ENCODE measurements at places on chromosomes 7 and 10.

DNA sequence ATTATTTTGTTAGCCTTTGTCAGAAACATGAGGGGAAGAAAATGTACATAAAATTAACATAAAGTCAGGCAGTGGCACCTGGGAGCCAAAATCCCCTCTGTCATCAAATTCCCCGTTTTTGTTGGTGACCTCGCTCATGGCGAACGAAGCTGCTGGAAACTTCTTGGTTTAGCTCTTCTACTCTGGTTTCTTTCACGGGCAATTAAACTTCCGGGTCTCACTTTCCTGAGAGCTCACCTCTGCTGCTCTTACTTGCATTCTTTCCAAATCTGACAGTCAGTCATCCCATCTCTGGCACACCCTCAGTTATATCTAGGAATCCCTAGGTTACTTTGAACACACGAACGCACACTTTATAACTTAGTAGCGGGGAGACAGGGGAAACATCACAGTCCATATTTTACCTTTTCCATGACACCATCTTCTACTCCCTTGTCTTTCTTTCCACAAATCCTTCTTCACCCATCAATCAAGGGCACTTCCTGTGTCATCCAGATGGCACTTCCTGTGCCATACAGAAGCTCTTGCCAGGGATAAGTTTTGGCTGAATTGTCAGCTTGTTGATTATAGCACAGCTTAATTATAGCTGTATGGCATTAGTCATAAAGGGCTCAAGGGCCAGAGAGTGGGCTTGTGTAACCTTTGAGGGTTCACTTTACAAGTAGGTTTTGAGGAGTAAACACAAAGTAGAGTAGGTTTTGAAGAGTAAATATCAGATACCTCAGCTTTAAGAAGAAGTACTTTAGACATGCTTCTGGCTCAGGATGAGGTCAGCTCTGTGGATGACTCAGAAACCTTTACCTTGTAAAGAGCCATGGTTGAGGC lies 105.1 kb downstream of the GATA3 start:
- DNase-seq = no peak

GRCh38 chr10:111338805-111339204 lies 262.0 kb downstream of the ADRA2A start:
- DNase-seq = no peak

- DNase-seq = no peak
Measured at GRCh38 chr10:48814933-48815332, 124.7 kb downstream of the LRRC18 start.

GRCh38 chr7:6359021-6359420 lies 86.6 kb upstream of the CYTH3 start:
- DNase-seq = no peak

- DNase-seq = no peak
Measured at GRCh38 chr7:107353701-107354100, 116.2 kb upstream of the GPR22 start.

DNA sequence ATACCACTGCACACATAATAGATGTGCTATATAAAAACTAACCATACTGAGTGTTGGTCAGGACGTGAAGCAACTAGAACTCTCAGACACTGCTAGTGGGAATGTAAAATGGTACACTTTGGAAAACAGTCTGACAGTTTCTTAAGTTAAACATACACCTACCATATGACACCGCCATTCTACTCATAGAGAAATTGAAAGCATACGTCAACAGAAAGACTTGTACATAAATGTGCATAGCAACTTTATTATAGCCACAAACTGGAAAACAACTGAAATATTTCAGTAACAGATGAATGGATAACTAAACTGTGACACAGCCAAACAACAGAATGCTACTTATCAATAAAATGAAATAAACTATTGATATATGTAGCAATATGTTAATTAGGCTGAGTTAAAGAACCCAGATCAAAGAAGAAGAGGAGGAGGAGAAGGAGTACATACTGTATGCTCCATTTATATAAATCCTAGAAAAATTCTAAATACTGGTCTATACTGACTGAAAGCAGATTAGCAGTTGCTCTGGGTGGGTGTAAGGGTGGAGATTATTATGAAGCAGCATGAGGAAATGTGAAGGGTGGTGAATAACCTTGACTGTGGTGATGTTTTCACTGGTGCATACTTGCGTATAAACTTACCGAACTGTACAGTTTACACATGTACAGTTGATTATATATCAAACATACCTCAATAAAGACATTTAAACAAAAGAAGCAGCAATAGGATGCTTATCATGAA lies 48.6 kb downstream of the ARHGAP21 start:
- no peak for DNase-seq

DNA sequence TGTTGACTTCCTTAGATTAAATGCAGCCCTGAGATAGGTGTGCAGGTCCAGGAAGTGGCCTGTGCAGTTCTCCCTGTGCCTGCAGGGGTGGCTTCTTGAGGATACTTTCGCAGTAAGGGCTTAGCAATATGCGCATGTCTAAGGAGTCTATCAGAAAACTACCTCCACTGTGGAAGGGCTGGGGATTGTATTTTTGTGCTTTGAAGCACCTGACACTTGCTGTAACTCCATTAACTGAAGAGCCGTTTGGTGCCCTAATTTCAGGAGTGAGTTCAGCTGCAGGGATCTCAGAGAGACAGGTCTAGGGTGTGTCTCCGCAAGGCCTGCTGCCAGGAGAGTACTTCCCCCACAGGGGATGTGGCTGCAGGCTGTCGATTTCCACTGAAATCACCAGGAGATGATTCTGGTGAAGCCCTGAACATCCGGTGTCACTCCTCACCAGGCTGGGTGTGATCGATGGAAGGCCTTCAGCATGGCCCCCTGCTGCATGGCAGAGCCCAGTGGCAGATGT lies 35.5 kb downstream of the IKZF1 start:
- no peak for DNase-seq

GRCh38 chr7:111743244-111743847 lies 181.1 kb upstream of the IMMP2L start:
- DNase-seq = no peak

- DNase-seq = peak; percentile 37
Measured at GRCh38 chr7:877312-878232, 1.2 kb downstream of the GET4 start.

GRCh38 chr10:62268027-62268398 lies 631 bp downstream of the RTKN2 start:
- peak; percentile 46 for DNase-seq

GRCh38 chr10:74451127-74451829 lies 300.3 kb downstream of the ADK start:
- no peak for DNase-seq

GRCh38 chr7:124722292-124722691 lies 43.3 kb downstream of the GPR37 start:
- DNase-seq = no peak

- DNase-seq = no peak
Measured at GRCh38 chr10:86266446-86267242, 100.0 kb downstream of the GRID1 start.

GRCh38 chr7:191981-192649 lies at the start of gene FAM20C:
FAM20C (plus strand) TSS chr7:192571; CDS start chr7:193200, 629 bp downstream.
- DNase-seq = peak; percentile 95

- DNase-seq = peak; percentile 95
Measured at GRCh38 chr7:97798046-97799019, 66.4 kb downstream of the TAC1 start.

- DNase-seq = peak; percentile 55
Measured at GRCh38 chr7:150685219-150686029, at the start of gene GIMAP2. GIMAP2 (plus strand) TSS chr7:150685706; CDS start chr7:150687060, 1,354 bp downstream.

GRCh38 chr7:96648784-96649183 lies 60.9 kb downstream of the SEM1 start:
- no peak for DNase-seq

GRCh38 chr7:133601617-133602016 lies 348.7 kb downstream of the EXOC4 start:
- no peak for DNase-seq

DNA sequence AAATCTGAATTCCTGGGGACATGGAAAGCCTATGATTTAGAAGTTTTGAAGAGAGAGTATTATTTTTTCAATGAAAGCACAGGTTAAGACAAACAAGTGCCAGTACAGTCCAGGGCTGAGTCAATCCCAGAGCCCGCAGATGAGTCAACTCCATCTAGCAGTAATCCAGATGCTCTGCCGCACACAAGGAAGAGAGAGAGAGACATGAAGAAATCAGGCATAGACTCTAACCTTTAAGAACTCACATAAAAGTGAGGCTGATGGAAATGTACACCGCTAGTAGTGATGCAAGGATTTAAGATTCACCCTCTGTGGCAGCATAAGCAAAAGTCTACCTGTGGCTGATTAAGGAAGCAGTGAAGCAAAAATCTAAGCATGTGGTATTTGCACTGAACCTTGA lies 651.5 kb downstream of the TNS3 start:
- no peak for DNase-seq

DNA sequence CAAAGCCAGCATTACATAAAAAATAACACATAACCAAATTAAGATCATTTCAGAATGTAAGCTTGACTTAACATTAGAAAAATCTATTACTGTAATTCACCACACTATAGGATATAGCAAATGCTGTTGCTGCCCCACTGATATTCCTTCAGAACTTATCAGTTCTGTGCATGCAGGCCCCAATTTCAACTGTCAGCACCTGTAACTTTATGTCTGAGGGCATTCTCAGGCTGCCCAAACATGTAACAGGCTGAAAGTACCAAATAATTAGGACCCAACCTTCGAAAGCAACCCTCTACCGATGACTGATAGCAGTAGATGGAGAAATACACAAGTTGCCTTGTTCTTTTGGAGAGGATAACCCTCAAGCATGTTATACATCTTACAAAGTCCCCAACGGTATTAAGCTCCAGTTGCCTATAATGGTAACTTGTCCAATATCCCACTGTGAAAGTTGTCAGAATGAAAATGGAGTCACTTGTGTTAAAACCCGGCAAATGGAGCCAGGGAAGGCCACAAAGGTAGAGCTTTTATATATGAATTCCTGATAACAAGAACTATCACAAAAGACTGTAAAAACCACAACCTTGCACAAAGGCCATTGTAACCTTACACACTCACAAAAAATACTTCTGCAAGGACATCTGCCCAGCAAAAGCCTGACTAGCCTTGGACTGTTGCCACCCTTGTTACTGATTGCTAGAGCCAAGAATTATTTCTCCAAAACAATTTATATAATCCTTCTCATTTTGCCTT lies 66.9 kb upstream of the ZNF746 start:
- DNase-seq = no peak

DNA sequence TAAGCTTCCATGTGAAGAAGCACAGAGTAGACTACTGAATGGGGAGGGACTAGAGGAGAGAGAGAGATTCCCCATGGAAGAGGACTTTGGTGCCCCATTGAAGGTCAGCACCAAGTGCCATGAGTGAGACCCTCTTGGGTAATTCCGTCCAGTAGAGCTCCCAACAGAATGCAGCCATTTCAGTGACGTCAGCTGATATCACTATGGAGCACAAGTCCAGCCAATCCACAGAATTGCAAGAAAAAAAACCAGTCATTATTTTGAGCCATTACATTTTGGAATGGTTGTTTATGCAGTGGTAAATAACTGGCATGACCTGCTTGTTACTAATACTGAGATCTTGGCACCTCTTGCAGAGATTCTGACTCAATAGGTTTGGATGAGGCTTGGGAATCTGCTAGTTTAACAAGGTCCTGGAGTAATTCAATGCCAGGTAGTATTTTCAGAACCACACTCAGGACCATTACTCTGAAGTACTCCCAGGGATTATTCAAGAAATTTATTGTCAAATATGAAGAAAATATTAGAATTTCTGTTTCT lies 52.6 kb upstream of the SP8 start:
- no peak for DNase-seq

- DNase-seq = no peak
Measured at GRCh38 chr7:7577888-7578287, 11.2 kb downstream of the MIOS start.

DNA sequence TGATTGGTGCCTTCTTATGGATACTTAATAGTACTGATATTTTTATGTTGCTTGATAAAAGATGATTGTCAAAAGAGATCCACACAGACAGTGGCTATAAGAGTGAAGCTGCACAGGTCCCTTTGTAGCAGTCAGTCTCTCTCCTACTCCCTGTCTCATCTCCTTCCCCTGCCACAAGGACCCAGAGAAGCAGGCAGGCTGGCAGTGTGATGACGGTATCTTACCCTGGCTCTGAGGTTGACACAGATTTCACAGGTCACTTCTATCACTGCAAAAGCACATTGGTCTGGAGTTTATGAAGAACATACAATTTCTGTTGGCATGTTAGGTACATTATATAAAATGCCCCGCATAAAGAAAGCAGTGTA lies 64.4 kb upstream of the AHR start:
- DNase-seq = no peak

DNA sequence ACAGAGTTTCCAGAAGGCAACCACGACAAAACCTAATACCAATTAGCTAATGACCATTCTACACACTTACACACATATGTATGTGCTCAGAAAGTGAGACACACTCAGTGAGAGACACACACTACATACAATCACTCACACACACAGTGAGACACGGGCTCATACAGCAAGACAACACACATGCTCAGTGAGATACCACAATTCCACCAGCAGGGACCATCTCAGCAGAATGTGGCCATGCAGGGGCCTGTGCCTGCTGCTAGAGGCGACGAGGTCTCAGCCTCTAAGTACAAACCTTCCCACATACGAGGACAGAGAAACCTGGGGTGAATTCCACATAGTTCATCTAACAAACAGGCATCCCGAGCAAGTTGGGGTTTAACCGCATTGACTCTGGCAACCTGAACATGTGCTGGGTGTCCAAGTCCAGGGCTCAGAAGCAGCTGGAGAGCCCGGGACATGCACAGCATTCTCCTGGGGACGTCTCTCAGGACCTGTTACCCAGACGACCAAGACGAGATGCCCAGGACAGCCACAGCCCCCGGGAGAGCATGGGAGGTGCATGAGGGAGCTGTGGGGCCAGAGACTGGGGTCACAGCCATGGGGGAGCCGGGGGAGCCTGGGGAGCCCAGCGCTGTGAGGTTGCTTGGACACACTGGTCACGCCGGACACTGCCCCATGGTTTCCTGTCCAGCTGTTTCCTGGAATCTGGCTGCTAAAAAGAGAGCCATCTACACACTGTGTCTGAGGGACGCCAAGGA lies 523.6 kb downstream of the PTPRN2 start:
- DNase-seq = no peak

- no peak for DNase-seq
Measured at GRCh38 chr10:70266701-70267100, 17.1 kb downstream of the NPFFR1 start.

DNA sequence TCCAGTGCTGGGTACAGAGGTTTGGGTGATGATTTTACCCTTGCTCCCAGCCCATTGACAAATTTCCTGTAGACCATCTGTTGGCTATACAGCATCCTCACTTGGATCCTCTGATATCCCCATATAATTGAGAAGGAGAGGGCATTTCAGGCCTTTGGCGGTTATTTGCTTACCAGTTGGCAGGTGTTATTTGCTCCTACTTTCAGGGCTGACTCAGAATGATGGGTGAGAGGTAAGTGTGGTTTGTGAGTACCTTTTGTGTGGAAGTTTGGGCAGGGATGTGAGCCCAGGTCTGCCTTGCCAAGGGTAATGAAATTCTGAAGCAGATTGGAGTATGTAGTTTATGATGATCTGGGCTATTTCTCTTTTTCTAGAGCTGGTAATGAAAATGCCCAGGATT lies 93.6 kb downstream of the LRMDA start:
- no peak for DNase-seq

- DNase-seq = no peak
Measured at GRCh38 chr10:20272608-20273007, 456.4 kb downstream of the PLXDC2 start.
